Mesenteric fat pad (tissue), 1 donor: ENCODE measurements at places on chromosomes 3 and 15. TPM values are rescaled to one million over a fixed set of nuclear protein-coding genes. Genes with fewer than 3 reads are reported as not detected.

The THPO gene
- total RNA-seq = 1.1 TPM

GRCh38 chr3:131925571-131925970 is 109.2 kb downstream of the CPNE4 start:
- no peak for DNase-seq

DNA sequence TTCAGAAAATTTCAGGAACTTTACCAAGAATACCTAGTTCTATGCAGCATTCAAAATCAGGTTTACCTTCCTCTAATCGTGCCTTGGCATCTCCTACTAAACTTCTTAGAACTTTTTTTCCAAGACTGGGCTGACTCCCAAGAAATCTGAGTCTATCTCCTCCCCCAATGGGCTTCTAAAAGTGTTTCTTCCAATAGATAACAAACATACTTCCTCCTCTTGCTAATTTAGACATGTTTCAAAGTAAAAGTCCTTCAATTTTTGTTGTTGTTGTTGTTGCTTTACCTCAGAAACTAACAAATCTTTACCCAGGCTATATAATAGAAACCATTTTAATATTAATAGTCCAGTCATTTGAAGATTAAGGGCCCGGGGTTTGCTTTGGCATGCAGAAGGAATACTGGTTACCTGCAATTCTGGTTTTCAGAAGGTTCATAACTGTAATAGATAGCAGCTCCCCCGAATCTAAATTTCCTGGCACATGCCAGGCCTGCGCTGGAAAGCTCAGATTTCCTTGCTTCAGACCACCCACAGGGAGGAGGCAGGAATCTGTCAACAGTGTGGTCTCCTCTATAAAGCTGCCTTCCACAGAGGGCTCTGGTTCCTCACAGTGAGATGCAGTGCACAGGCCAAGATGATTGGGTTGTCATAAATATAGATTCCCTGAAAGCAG is 188.7 kb downstream of the THRB start:
- no peak for DNase-seq

The DISP2 gene
- total RNA-seq = 0.26 TPM

DNA sequence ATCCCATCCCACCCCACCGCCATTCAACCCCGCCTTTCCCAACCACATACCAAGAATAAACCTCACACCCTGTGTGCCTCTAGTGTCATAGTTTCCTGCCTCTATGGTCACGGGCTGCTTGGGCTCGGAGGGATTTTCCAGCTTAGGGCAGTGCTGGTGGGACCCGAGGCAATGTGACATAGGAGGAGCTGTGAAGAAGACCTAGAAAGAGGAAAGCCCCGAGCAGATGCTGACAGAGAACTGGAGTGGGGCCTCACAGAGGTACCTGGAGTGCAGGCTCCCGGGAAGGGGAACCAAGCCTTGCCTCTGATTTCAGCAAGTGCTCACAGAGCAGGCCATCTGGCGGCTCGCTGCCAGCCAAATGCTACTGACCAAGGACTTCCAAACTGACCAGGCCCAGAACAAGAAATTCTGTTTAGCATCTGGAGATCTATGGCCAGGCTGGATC is 27.5 kb downstream of the BHLHE40 start:
- peak; percentile 83 for DNase-seq

DNA sequence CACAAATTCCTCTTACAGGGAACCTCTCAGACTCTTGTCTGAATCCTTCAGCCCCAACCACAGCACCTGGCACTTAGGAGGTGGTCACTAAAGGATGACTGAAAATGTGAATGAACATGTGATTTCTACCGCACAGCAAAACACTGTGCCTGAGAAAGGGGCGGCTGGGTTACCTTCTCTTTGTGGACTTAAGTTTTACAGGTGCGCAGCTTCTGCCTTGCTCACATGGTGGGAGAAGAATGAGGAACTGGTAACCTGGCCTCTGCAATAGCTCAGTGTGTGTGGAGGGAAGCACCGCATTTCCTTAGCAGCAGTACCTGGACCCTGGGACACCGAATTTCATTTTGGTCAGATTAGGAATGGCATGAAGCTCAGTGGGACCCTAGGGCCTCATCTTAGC is 9.8 kb upstream of the ETV5 start:
- no peak for DNase-seq
